ENCODE measurements at places on chromosomes 2 and 18.

DNA sequence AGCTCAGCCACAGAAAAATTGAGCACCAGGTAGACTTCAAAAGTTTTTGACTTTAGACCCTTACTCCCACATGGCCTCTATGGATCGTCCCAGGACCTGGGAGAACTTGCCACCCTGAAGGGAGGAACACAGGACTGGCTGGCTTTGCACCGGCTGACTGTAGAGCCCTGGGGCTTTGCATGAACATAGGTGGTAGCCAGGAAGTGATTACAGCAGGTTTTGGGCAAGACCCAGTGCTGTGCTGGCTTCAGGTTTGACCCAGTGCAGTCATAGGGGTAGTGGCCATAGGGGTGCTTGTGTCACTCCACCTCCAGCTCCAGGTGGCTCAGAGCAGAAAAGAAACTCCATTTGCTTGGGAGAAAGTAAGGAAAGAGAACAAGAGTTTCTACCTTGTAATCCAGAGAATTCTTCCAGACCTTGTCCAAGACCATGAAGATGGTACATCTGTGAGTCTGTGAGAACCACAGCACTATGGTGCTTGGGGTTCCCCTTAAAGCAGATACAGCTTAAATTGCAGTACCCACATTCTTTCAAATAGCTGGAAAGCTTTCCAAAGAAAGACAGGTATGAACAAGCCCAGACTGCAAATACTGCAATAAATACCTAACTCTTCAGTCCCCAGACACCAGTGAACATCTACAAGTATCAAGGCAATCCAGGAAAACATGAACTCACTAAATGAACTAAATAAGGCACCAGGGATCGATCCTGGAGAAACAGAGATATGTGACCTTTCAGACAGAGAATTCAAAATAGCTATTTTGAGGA, 13.0 kb upstream of the SESTD1 start:
- DNase-seq = no peak

GRCh38 chr2:218472988-218473387, 54.1 kb downstream of the VIL1 start:
- DNase-seq = no peak

- DNase-seq = no peak
These were observed 167.3 kb downstream of the MAIP1 start for GRCh38 chr2:200122683-200123082.

DNA sequence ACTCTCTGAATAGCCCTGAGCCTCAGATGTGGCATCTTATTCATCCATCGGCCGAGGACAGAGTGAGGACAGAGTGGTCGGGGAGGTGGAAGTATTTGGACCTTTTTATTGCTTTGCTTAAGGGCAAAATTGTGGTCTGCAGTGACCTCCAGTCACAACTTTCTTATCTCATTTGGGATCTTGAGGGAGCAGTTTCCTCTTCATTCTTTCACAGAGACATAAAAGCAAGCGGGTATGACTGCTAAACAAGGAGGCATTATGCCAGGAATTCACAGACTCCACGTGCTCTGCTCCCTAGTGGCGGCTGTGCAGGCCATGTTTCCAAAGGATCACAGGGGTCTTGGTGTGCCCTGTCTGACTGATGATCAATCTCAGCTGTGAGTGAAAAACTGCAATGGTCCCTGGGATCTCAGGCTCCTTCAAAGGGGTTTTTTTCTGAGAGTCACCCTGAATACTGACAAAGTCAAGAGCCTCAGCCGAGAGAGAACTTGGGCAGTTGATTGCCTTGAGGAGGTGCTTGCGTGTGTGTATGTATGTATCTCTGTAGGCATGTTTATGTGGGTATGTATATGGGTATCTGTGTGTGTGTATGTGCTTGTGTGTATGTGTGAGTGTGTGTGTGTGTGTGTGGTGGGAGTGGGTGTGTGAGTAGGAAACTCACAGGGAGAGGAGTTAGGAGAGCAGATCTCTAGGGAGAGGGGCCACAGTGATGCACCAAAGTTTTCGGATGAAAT, 47.7 kb downstream of the RAPGEF4 start:
- DNase-seq = peak; percentile 12

DNA sequence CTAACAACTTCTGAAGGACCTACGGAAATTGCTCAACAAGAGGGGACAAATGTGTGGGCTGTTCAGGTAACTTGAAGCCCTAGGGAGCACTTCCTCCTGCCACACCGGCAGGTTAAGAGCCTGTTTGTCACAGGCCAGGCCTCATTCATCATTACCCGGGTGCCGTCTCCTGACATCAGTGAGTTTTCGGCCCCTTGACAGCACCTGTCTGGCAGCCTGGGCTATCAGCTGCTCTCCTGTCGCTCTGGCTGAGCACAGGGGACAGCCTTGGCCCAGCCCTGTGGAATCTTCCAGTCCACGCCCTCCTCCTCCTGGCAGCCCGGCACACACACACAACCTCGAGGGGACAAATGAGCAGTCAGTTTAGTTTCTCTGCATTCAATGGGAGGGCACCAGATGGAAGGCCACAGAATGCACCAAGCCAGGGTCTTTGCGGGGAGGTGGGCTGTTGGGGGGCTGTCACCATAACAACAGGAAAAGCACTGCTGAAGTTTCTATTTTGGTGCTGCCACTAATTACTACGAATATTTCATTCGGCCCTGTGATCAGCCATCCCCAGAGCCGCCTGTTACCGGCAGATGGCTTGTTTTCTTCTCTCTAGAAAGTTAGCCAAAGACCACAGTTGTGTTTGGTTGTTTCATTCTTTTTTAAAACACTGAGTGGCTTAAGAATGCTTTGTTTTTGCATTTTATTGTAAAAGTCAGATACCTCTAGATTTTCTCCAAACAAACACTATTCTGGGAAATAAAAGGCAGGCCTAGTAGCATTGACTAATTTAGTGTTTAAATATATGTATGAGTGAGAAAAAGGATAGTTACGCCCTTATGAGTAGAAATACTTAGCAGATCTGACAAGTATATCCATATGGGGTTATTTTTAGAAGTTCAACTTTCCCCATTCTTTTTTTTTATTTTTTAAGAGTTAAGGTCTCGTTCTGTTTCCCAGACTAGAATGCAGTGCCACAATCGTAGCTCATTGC, 189.9 kb upstream of the NDUFV2 start:
- no peak for DNase-seq

DNA sequence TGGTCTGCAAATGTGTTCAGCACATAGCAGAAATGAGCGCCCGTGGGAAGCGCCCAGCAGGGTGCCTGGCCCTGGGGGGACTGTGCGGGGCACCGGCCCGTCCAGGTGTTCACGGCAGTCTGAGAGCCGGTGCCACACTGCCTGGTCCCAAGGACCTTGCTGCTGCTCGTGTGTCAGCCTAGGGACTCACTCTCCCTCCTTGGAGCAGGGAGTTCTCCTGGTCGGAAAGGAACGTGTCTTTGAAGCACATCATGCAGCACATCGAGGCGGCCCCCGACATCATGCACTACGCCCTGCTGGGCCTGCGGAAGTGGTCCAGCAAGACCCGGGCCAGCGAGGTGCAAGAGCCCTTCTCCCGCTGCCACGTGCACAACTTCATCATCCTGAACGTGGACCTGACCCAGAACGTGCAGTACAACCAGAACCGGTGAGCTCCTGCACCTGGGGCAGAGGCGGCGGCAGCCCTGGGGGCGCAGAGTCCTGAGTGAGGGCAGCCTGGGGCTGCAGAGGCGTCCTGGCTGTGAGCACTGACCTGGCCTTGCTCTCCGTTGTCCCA, 36.0 kb downstream of the NTSR2 start:
- no peak for DNase-seq

- no peak for DNase-seq
These were observed 444.0 kb downstream of the FIGN start for GRCh38 chr2:163291790-163292189.

- DNase-seq = peak; percentile 55
These were observed 85.9 kb upstream of the CCBE1 start for GRCh38 chr18:59783138-59783537.
